ENCODE measurements at places on chromosomes 3 and 15.
A peak's percentile ranks its signal among the peaks of the same experiment; 100 is the strongest.

- DNase-seq: no peak
Observed at GRCh38 chr15:85172846-85173490, 191.3 kb downstream of the PDE8A start.

DNA sequence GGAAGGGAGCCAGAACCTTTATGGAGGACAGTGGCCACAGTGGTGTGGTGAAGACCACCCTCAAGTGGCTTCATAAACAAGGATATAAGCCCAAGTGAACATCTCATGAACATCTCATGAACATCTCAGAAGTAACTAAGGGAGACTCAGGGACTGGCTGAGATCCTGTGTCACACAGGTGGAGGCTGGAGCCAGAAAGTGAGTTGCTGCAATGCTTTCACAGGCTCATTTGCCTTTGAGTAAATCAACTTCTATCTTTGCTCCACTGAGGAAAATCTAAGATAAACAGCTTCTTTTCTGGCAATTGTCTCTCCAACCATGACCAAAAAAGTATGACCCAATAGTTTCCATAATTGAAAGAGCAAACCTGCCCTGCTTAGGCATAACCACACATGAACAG is 152.9 kb downstream of the CADPS start:
- no peak for DNase-seq

DNA sequence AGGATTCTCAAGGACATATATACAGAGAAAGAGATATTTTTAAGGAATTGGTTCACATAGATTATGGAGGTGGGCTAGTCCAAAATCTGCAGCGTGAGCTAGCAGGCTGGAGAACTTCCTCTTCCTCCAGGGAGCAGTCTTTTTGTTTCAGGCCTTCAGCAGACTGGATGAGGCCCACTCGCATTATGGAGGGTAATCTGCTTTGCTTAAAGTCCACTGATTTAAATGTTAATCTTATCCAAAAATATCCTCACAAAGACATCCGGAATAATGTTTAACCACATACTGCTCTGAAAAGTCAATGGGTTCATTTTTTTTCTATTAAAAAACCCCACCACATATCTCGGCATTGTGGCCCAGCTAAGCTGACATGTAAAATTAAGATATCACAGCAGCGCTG is 22.2 kb upstream of the NRROS start:
- DNase-seq: no peak

GRCh38 chr3:138717348-138717747 is 108.8 kb downstream of the FAIM start:
- DNase-seq: no peak

DNA sequence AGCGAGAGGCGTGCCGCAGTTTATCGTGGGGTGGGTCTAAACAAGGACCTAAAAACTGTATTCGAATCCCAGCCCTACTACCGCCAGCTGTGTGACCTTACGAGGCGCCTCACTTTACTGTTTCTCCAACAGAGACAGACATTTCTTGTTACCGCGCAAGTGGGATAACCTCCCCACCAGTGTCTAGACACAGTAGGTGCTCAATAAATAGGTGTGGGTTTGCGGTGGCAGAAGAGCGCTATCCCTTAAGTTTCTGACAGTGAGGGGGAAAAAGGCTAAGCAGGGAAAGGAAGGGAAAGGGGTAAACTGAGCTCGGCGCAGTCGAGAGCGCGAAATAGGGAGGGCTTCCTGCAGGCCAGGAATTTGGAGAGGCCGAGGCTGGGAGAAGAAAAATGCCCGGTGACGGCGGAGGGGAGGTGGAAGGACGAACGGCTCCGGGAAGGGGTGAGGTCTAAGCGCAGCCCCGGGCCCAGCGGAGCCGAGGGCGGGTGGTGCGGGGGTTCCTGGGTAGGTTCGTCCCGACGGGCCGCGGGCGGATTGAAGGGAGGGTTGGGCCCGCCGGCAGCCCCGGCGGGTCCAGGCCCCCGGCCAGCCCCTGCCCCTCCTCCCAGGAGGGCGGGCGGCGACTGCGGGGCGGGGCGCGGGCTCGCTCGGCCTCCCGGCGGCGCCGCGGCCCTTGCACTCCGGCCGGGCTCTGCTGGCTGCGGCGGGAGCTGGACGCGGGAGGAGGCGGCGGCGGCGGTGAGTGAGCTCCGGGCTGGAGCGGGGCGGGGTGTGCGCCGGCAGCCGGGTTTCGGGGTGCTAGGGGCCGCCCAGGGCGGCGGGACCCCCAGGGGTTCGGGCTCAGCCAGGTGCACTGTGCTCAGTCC is at the start of gene CGNL1:
Gene CGNL1 (plus strand): TSS at position 679 of the 869 bp plus-strand sequence. CDS start 61,495 bp downstream, outside the sequence.
- peak; percentile 76 for DNase-seq

- no peak for DNase-seq
Observed at GRCh38 chr3:90007778-90008499, 900.5 kb downstream of the EPHA3 start.
